Neural crest cell (in vitro differentiated cells): ENCODE measurements at places on chromosomes 7 and 10.

DNA sequence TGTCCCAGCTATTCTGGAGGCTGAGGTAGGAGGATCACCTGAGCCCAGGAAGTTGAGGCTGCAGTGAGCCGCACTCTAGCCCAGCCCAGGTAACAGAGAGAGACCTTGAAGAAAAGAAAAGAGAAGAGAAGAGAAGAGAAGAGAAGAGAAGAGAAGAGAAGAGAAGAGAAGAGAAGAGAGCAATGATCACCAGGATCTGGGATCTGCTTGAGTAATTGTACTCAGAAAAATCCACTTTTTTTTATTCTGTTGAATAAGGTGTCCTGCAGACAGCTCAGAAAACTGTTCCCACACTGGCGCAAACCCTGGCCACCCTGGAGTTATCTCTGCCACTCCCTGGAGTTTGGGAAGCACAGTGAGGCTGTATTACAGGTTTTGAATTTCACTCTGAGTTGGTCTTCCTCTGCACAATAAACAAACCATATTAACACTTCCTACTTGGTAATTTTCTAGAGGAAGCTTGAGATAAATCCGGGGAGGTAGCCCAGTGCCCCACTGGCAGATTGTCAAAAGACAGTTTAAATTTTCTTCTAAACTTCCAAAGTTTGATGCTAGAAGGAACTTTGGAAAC, 9.6 kb upstream of the OAT start:
- no peak for DNase-seq

- no peak for DNase-seq
Observed at GRCh38 chr7:130486954-130487436, 4.9 kb upstream of the MEST start.

DNA sequence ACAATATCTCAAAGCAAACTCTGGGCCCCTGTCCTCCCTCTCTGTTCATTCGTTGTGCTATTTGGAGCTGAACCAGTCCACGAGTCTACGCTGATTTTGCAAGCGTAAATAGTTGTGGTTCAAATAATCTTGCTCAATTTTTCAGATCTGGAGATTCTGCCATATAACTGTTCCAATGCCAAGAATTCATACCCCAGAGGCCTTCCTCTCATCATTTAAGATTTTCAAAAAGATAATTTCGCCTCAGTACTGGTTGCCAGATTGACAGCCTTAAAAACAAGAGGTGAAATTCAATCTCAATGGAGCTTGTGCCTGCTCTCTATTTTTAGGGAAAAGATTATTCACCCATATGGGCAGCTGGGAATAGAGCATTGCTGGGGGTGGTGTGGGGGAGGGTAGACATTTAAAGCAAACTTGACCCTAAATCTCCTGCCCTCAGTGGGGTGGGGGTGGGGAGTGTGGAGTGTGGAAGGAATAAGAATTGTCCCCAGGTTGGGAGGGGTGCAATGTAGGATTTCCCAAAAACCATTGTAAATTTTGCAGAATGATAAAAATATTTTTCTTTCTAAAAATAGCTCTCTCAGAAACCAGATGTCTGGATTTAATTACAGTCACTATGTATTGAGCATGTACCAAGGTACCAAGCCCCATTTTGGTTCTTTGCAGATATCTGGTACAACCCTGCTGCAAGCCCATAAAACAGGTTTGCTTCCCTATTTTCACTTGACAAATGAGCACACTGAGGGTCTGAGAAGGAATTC, 104.7 kb upstream of the EEPD1 start:
- no peak for DNase-seq

- DNase-seq: no peak
Observed at GRCh38 chr10:77859200-77859864, 67.2 kb downstream of the DLG5 start.
